ENCODE measurements at places on chromosomes 16 and 17. TPM values are rescaled to one million over a fixed set of nuclear protein-coding genes. Genes with fewer than 3 reads are reported as not detected.
A peak's percentile ranks its signal among the peaks of the same experiment; 100 is the strongest.

CHAD gene
- total RNA-seq = not detected

DOC2A gene
- total RNA-seq = not detected

CD19 gene
- total RNA-seq = not detected

CBLN1 gene
- not detected for total RNA-seq

TBC1D3E gene
- total RNA-seq = not detected

ICAM2 gene
- total RNA-seq = 2.0 TPM

SLFN14 gene
- total RNA-seq = not detected

RILP gene
- total RNA-seq = 11.0 TPM

LMF1 gene
- total RNA-seq = 67.9 TPM

TP53TG3 gene
- total RNA-seq = not detected

DNA sequence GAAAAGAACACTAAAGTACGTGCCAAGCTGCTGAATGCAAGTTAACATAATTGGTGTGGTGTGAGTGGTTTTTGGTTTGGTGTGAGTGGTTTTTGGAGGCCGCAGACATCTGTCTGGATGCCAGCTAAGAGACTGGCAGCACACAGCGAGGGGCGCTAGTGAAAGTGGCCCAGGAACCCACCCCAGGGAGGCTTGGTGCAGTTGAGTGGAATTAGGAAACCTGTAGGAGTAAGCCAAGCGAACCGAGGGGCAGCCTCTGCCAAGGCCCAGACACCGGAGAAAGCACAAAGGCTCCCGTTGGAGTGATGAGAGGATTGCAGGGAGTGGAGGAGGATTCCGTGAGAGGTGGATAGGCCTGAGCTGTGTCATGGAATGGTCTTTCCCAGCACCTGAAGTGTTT, 24.6 kb upstream of the SLC5A11 start:
- no peak for DNase-seq

DNA sequence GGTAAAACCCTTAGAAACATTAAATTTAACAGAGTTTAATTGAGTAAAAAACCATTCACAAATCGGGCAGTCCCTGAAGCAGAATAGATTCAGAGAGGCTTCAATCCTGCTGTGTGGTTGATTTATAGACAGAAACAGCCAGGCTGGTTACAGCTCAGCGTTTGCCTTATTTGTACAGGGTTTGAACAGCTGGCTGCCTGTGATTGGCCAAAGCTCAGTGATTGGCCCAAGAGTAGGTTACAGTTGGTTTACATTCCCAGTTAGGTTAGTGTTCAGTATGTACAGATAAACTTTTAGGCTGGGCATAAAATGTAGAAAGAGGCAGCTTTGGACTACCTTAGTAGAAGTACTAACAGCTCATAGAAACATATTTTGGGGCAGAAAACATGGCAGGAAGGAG, 210.4 kb upstream of the ELAC2 start:
- DNase-seq = no peak

DNA sequence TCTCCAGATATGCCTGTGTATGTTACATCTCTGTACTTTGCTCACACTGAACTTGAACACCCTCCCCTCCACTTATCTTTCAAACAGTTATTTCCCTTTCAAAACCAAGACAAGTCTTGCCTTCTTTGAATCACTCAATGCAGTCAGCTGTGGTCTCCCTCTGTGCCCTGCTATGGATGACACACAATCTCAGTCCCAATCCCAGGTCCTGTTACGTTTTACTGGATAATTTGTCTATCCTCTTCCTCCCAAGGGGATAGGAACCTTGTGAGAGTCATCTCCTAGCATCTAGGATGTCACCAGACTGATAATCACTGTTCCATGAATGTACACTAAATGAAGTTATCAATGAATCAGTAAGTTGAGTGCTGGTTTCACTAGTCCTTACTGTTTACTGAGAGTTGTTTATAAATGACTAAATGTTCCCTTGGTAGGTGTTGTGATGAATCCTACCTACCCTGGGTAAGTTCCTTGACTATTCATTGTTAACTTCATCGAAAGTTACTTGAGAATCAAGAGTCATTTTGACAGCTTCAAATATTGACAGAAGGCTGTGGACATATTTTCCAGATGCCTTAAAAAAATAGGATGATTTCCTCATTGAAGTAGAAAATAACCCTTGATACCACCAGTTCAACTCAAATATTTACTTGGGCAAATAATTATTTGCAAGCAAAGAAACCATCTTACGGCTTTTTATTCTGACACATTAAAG, 244.9 kb downstream of the PRKCA start:
- DNase-seq = no peak

- no peak for DNase-seq
Measured at GRCh38 chr17:7633093-7633492, 3.2 kb downstream of the SHBG start.

GRCh38 chr16:25184771-25185170, 32.0 kb upstream of the AQP8 start:
- no peak for DNase-seq

- peak; percentile 77 for DNase-seq
Measured at GRCh38 chr16:84672276-84673202, 24.2 kb downstream of the KLHL36 start.

DNA sequence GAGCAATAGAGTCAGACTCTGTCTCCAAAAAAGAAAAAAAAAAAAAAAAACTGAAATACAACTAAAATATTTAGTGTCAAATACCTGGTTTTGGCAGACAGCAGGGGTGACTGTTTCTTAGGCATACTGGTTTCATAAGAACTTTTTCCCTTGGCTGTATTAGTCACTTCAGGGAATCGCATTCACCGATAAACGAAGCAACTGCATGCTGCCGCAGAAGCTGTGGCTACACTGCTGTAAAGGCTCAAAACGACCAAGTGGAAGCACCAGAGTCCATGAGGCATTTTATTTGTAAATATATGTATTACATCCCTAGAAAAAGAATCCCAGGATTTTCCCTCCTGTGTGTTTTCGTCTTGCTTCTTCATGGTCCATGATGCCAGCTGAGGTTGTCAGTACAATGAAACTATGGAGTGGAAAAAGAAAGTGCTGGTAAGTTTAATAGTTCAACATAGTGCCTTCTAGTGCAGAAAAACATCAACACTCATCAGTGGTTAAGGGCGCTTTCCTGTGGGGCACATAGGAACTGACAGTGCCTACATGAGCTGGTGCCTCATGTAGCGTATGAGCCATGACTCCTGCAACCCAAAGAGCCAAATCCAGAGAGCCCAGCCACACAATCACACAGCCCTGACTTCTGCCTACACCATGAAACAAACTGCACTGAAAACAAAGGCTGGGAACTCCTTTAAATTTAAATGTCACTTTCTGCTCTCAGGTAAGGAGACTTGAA, 7.3 kb downstream of the RPS15A start:
- no peak for DNase-seq

- no peak for DNase-seq
Measured at GRCh38 chr17:18237461-18237860, 12.0 kb downstream of the LLGL1 start.

DNA sequence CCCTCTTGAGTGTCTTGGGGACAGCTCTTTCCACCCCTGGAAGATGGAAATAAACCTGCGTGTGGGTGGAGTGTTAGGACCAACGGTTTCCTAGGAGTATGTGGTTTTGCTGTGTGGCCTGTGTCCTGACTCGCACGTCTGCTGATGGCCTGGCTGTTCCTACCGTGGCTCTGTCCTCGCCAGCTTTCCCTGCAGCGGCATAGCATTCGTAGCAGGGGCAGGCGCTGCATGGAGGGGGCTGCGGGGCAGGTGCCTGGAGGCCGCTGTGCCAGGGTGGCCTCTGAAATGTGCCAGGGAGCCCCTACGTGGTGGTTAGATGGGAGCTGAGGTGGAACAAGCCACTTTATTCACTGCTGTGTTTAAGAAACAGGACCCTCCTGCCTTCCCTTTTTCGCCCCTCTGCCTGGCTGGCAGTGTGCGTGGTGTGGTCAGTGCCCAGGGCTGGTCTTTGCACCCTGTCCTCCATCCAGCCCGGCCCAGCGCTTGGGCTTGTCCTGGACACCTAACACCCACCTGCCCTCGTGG, 10.6 kb downstream of the SLC16A3 start:
- DNase-seq = peak; percentile 48

- DNase-seq = peak; percentile 79
Measured at GRCh38 chr17:29807520-29808361, 122.3 kb downstream of the SSH2 start.

GRCh38 chr17:43976963-43977837, 23.5 kb upstream of the PYY start:
- no peak for DNase-seq

GRCh38 chr16:7318686-7319085, 14.0 kb upstream of the RBFOX1 start:
- DNase-seq = peak; percentile 49

DNA sequence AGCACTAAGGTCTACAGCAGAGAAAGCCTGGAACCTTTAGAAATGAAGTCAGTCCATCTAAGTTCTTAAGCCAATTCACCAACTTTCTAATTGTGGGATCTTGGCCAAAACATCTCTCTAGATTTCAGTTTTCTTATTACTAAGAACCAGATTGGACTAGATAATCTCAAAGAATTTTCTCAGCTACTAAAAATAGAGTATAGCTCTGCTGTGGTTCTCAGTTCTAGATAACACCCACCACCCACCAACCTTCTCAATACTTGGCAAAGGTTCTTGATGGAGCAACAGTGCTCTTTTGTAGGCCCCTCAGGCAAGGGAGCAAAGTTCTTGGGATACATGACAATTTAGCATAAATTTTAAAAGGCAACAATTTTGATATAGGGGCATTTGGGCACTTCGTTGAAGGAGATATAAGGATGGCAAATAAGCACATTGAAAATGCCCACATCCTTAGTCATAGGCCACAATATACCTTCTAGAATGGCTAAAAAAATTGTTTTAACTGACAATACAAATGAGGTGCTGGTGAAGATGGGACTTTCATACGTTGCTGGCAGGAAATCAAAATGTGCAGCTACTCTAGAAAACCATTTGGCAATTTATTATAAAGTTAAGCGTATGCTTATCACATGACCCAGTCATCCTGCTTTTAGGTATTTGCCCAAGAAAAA, 74.4 kb upstream of the TMEM132E start:
- no peak for DNase-seq

Measured in myocyte (in vitro differentiated cells).